ENCODE measurements at places on chromosomes 2 and 18.
A peak's percentile ranks its signal among the peaks of the same experiment; 100 is the strongest.

- no peak for DNase-seq
Observed at GRCh38 chr2:197113275-197113711, 186.8 kb upstream of the PGAP1 start.

GRCh38 chr2:236883819-236884218 is 201.9 kb upstream of the COPS8 start:
- no peak for DNase-seq

- DNase-seq, result no peak
Observed at GRCh38 chr2:157902692-157903091, 26.6 kb upstream of the ACVR1 start.

- no peak for DNase-seq
Observed at GRCh38 chr2:237882510-237883481, 23.4 kb downstream of the RAMP1 start.

- no peak for DNase-seq
Observed at GRCh38 chr18:79532313-79533007, 136.7 kb downstream of the NFATC1 start.

DNA sequence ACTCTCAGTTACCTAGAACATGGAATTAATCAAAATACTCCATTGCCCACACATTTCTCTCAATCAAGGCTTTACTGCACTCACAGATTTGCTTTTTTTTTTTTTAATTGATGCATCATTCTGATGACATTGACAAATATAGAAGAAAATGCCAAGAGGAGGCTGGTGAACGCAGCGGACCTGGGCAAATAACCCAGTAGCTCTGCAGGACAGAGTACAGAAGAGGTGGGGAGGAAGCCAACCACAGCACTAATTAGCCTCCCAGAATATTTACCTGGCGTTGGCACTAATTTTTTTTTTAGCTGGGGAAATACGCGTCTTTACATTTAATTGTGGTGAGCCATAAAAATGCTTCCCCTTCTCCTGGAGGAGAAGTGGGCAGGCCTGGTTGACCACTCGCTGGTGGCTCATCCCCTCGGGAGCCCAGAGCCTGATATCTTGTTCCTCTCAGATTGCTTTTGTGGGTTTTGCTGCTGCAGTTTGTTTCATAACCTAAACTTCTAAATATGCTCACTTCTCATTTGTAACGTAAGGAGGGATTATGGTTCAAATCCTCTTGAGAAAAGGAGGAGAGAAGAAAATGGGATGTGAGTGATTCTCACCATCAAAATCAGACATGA is 165.8 kb upstream of the EPB41L3 start:
- DNase-seq, result no peak

- DNase-seq, result no peak
Observed at GRCh38 chr2:127195140-127196074, 24.7 kb downstream of the CYP27C1 start.

DNA sequence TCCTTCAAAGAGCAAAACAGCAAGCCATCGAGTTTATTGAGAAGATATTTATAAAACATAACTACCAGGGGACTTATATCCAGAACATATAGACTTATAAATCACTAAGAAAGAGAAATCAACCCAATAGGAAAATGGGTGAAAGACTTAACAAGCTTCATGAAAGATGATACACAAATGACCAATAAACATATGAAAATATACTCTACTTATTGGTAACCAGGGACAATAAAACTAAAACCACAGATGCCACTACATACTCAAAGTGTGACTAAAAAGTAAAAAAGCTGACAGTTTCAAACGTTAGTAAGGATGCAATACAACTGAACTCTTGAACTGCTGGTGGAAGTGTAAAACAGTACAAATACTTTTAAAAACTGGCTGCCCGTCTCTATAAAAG is 154.3 kb downstream of the TMEM163 start:
- no peak for DNase-seq

GRCh38 chr18:49548229-49548636 is 13.6 kb upstream of the LIPG start:
- DNase-seq, result no peak

DNA sequence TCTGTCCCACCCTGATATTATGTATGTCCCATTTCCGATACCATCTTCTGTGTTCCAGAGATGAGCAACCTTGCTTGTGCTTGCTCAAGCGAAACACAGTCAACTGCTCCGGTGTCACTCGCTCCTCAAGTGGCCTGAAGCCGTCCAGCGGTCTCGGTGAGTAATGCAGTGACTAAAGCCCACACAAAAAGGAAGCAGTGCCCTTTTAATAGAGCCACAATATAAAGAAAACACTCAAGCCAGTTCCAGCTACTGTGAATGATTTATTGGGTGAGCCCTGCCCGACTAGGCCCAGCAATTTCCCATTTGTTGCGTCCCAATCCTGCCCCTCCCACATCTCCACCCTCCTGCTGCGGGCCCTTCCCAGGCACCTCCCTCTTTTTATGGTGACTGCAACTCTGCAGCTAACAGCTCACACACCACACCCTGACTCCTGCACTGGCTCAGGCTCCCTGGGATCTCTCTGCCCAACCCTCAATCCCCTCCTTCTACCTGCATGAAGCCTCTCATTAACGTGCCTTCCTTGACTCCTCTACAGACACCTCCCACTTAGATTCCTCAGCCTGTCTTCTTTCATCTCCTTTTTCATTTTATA is 44.2 kb upstream of the DSC1 start:
- no peak for DNase-seq

GRCh38 chr18:61335684-61336555 is 2.7 kb downstream of the CDH20 start:
- DNase-seq, result no peak

DNA sequence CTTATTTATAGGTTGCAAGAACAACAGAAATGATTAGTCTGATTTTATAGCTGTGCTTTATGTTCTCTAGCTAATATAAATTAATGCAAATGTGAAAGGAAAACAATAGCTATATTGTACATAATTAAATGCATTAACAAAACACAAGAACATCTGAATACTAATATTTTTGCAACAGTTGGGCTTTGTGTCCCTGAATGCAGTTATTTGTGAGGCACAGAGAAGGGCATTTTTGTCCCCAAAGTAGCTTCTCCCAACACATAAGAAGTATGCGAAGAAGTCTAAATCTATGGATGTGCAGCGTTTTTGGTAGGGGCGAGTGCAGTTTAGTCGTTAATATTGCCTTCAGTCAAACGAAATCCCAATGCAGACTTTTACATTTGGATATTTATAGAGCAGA is 110.0 kb downstream of the MBP start:
- DNase-seq, result no peak

- DNase-seq, result no peak
Observed at GRCh38 chr18:7746106-7746505, 179.0 kb downstream of the PTPRM start.

DNA sequence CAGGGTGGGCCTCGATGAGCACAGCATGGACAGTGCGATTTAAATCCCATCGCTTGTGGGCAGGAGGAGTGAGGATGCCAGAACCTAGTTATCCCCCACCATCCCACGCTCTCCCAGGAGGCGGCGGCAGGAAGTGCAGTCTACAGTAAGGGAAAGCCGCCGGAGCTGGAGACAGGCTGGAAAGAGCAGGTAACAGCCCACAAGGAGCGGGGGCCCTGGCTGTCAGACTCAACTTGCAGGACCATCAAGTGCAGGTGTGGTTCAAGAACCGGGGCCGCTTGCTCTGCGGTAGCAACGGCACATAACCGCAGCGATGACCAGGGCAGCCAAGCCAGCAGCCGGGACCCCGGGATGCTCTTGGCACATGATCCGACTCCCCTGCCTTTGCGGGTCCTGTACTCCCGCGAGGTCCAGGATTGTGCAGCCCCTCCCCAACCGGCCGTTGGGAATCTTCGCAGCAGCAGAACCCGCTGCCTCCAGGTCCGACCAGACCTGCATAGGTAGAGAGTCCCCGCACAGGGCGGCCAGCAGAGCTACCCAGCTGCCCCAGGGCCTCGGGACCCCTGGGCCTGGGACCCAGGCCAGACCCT is 82.1 kb downstream of the BIN1 start:
- DNase-seq, result no peak

DNA sequence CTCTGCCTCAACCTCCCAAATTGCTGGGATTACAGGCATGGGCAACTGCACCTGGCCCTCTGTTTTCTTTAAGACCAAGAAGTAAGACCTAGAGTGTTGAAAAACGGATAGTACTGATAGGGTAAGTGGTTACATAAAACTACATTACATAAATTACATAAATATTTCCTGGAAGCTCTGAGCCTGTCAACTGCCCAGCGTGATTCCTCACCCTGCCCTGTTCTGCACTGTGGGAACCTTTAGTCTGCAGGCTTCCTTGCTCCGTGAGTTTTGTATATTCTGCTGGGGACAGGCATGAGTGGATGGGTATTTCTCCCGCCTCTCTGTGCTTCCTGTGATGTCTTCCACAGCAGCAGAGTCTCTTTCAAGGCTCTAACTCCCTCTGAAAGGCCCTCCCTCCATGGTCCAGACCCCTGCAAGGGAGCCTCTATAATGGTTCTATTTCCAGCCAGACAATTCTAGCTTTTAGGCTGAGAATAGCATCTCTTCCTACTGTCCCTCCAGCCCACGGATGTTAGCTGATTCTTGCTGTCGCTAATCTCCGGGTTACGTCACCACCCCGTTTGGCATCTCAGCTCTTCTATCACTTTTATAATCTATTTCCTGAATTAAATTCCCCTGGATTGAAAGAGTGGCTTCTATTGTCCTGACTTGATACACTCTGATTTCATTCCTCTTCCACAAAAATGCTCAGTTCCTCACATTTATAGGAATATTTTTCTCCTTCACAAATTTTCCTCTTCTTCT is 49.5 kb upstream of the PLEKHM3 start:
- DNase-seq, result no peak

GRCh38 chr2:219384083-219384713 is 3.5 kb downstream of the DNPEP start:
- DNase-seq, result no peak

GRCh38 chr2:234914371-234915154 is 37.3 kb upstream of the SH3BP4 start:
- DNase-seq, result no peak

- DNase-seq, result peak; percentile 30
Observed at GRCh38 chr18:2906704-2907549, 60.1 kb downstream of the EMILIN2 start.

GRCh38 chr2:68278169-68278568 is 25.8 kb upstream of the PPP3R1 start:
- no peak for DNase-seq

DNA sequence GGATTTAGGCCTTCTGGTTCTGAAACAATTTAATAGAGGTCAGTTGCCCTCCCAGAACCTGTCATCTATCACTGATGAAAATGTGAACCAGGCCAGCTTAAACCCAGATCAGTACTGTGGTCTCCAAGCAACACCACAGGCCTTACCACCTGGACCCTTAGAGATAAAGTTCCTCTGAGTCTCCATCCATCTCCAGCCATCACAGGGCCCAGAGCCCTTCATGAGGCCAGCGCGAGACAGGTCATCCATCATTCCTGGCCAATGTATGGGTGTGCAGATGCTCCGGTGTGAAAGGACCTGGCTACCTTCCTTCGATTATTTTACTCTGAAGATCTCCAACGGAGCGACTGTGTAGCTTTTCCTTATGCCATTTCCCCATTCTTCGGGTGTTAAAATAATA is 322.7 kb upstream of the SOX11 start:
- no peak for DNase-seq

GRCh38 chr2:240905176-240905781 is 857 bp upstream of the CROCC2 start:
- DNase-seq, result no peak

GRCh38 chr2:201432621-201433393 is 18.5 kb downstream of the TRAK2 start:
- no peak for DNase-seq

DNA sequence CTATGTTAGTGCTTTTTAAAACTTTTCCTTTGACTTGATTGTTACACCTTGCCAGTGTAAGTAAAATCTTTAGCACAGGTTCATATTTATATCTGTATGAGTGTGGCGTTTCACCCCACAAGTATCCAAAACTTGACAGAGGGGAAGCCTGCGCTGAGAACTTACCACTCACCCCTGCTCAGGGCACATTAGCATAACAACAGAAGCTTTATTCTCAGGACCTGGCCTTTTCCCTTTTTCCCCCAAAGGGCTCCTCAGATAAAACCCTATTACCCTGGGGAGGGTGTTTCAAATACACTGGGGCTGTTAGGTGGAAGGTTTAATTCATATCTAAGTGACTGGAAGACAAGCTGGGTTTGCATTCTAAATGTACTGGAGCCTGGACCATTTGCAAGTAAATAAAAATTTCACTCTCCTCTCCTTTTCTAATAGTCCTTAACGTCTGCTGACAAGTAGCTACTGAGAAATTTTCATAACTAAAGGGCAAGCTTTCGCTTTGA is 276.6 kb downstream of the RNF152 start:
- no peak for DNase-seq

GRCh38 chr2:196252408-196253115 is 81.2 kb upstream of the STK17B start:
- no peak for DNase-seq

- no peak for DNase-seq
Observed at GRCh38 chr2:235698028-235698427, 204.2 kb downstream of the AGAP1 start.

DNA sequence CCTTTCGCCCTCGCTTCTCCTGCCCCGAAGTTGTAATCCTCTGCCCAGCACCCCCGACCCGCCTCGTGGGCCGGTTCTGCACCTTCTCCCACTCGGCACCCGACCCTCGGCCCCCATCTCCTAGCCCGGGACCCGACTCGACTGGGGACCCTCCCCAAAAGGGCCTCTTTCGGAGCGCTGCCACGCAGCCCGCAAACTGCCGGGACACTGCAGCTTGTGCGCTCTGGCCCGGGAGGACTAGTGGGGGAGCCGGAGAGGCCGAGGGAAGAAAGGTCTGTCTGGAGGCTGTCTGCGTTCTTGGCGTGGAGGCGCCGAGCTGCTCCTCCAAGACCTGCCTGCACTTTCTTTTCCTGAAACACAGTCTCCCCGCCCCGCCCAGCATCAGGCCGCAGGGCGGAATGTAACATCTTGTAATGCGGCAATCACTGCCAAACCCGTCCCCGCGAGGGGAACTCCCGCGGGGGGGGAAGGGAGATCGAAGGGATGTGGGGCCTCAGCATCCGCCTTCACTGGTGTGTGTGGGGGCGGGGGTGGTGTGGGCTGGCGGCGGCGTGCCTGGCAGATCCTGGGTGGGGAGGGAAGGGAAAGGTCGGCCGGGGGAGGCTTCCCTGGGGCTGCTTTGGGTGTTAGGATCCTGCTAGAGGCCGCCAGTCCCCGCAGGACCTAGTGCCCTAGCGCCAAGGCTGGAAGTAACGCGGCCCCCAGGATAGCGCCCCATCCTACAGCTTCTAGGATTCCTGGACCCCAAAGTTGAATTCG is 7.4 kb downstream of the DLX2 start:
- peak; percentile 80 for DNase-seq

All from activated T-cell treated with anti-CD3 and anti-CD28 coated beads, Interleukin-2, amount 50 U/mL, for 4 hours (primary cell).